ENCODE measurements at places on chromosomes 1 and 21. TPM values are rescaled to one million over a fixed set of nuclear protein-coding genes. Genes with fewer than 3 reads are reported as not detected.

- H3K27me3 ChIP-seq: peaks cover 39% of the 10 kb centered on the region
- H3K36me3 ChIP-seq: no peaks in the 10 kb centered on the region
- H3K4me1 ChIP-seq: peaks cover 14% of the 10 kb centered on the region
- H3K4me3 ChIP-seq: peak overlapping the region; percentile 60
Measured at GRCh38 chr1:61050541-61051442, 31.6 kb upstream of the NFIA start.

DNA sequence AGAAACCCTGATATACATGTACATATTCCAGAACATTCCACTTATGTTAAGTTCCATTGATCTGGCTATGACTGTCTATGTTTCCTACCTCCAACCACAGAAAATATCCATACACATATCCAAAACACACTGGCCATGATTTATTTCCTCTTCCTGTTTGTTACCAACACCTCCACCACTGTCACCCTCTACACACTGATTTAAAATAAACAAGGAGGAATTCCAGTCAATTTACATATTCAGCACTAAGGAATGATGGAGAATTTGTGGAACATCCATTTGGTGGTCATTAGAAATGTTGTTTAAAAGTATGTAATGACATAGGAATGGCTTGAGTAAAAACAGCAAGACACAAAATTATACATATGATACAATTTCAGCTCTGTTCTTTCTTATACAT lies 5.5 kb upstream of the STX6 start:
- no peak overlapping the region for H3K27ac ChIP-seq
- H3K36me3 ChIP-seq: no peaks in the 10 kb centered on the region
- H3K4me3 ChIP-seq: no peak overlapping the region
- DNase-seq: no peak
- peaks cover 16% of the 10 kb centered on the region for H3K27me3 ChIP-seq
- peaks cover 12% of the 10 kb centered on the region for H3K4me1 ChIP-seq

PLPP3 gene
- total RNA-seq: not detected

- H3K4me3 ChIP-seq: no peak overlapping the region
- H3K27ac ChIP-seq: no peak overlapping the region
- DNase-seq: no peak
- no peaks in the 10 kb centered on the region for H3K27me3 ChIP-seq
- peaks cover 19% of the 10 kb centered on the region for H3K4me1 ChIP-seq
Measured at GRCh38 chr1:149978547-149979023, 31.9 kb downstream of the OTUD7B start.

GRCh38 chr21:46527801-46528200 lies 69.1 kb downstream of the DIP2A start:
- H3K36me3 ChIP-seq: peaks cover 7% of the 10 kb centered on the region
- peaks cover 14% of the 10 kb centered on the region for H3K4me1 ChIP-seq
- no peaks in the 10 kb centered on the region for H3K27me3 ChIP-seq

DNA sequence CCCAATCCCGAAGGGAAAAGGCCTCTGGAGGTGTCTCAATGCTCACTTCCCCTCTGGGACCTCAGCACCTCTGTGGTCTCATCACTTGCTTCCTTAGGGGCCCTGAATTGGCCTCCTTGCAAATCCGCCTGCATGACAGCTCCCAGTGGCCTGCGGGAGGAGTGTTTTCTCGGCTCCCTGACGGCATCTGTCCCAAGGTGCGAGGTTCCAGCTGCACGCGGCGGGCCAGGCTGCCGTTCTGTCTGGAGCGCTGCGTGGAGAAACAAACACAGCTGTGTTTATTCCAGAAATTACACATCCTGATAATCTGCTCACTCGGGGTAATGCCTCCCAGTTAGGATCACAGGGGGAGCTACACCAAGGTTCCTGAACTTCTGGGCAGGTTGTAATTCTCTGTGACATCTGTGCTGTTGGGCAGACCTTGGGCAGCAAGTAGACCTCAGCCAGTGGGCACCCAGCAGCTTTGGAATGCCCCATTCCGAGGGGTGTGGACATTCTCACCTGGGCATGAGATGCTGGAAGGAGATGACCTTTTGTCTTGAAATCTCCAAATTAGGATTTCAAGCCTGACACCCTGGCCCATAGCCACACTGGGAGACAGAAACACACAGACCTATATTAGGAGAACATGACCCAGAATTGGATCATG lies 18.2 kb downstream of the EPHB2 start:
- no peak for DNase-seq
- H3K27me3 ChIP-seq: peaks cover 30% of the 10 kb centered on the region
- no peak overlapping the region for H3K27ac ChIP-seq
- no peaks in the 10 kb centered on the region for H3K4me1 ChIP-seq
- H3K36me3 ChIP-seq: no peaks in the 10 kb centered on the region

RBM15 gene
- total RNA-seq: 60.2 TPM

OR10T2 gene
- total RNA-seq: not detected

LCE1E gene
- total RNA-seq: not detected

ALG6 gene
- 21.3 TPM for total RNA-seq

SMIM1 gene
- total RNA-seq: not detected

GRCh38 chr1:219689774-219690173 lies 76.9 kb upstream of the ZC3H11B start:
- H3K4me1 ChIP-seq: no peaks in the 10 kb centered on the region
- no peak overlapping the region for H3K27ac ChIP-seq
- H3K4me3 ChIP-seq: no peak overlapping the region
- DNase-seq: no peak

AADACL3 gene
- not detected for total RNA-seq

DNA sequence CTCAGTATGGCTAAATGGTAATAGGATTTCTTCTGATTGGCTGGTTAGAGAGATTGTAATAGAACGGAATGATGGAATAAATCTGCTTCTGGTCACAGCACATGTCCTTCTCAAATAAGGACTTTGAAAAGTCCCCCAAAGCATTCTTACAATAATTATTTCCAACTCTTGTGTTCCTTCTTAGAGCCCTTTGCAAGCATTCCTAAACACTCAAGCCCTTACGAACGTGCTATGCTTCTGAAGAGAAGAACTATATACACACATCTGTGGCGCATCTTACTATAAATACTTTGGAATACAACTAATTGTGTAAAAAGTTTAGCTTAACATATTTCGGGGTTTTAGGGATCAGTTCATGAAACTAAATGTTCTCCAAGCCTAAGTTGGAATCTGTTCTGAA lies 25.6 kb downstream of the CLIC4 start:
- H3K27me3 ChIP-seq: no peaks in the 10 kb centered on the region
- H3K4me3 ChIP-seq: no peak overlapping the region
- no peak overlapping the region for H3K27ac ChIP-seq
- H3K36me3 ChIP-seq: no peaks in the 10 kb centered on the region
- no peak for DNase-seq

VANGL1 gene
- total RNA-seq: 7.3 TPM

- H3K4me3 ChIP-seq: no peak overlapping the region
- H3K4me1 ChIP-seq: peaks cover 11% of the 10 kb centered on the region
- no peak overlapping the region for H3K27ac ChIP-seq
- DNase-seq: no peak
Measured at GRCh38 chr1:230232371-230232771, 165.3 kb downstream of the GALNT2 start.

- DNase-seq: no peak
- H3K27me3 ChIP-seq: no peaks in the 10 kb centered on the region
- H3K36me3 ChIP-seq: peaks cover 46% of the 10 kb centered on the region
- no peak overlapping the region for H3K27ac ChIP-seq
- H3K4me3 ChIP-seq: no peak overlapping the region
- peaks cover 32% of the 10 kb centered on the region for H3K4me1 ChIP-seq
Measured at GRCh38 chr1:116532671-116533428, 38.0 kb downstream of the CD58 start.

GRCh38 chr1:154176337-154176736 lies 15.6 kb downstream of the TPM3 start:
- H3K4me1 ChIP-seq: peaks cover 64% of the 10 kb centered on the region
- H3K36me3 ChIP-seq: peaks cover 32% of the 10 kb centered on the region
- H3K27ac ChIP-seq: peak overlapping the region; percentile 70
- peak overlapping the region; percentile 37 for H3K4me3 ChIP-seq

DENND2C gene
- 1.2 TPM for total RNA-seq

C8B gene
- not detected for total RNA-seq

OR2L5 gene
- not detected for total RNA-seq

HSD3B2 gene
- total RNA-seq: not detected

MPZ gene
- 6.6 TPM for total RNA-seq

DNA sequence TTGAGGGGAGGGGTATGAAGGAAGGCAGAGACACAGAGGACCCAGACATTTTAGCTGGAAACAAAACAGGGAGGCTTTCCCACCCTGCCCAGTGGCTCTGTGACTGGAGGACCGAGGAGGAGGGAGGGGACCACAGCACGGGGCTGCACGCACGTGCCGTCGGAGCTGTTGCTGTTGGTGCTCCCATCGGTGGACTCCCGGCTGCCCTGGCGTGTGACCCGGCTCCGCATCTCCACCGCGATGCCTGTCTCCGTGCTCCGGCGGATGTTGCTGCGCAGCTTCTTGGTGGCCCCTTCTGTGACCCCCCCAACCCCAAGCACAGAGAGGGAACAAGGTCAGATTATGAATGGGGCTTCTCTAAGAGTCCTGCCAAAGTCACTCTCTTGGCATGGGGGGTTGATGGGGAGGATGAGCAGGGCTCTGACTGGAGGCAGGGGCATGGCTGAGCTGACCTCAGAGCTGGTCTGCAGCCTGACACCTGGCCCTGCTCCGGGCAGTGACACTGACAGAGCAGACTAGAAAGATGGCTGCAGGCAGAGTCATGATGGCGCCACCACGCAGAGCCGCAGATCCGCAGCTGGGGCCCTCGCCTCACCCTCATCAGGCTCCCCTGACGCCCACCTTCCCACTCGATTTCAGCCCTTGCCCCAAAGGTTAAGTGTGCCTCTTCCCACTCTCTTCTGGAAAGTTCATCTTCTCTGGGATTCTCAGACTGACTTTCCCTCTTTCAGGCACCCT lies 29.6 kb downstream of the RIMS3 start:
- H3K4me1 ChIP-seq: no peaks in the 10 kb centered on the region
- no peak for DNase-seq
- H3K27ac ChIP-seq: no peak overlapping the region
- H3K4me3 ChIP-seq: no peak overlapping the region
- H3K36me3 ChIP-seq: no peaks in the 10 kb centered on the region
- H3K27me3 ChIP-seq: peaks cover 6% of the 10 kb centered on the region

DNA sequence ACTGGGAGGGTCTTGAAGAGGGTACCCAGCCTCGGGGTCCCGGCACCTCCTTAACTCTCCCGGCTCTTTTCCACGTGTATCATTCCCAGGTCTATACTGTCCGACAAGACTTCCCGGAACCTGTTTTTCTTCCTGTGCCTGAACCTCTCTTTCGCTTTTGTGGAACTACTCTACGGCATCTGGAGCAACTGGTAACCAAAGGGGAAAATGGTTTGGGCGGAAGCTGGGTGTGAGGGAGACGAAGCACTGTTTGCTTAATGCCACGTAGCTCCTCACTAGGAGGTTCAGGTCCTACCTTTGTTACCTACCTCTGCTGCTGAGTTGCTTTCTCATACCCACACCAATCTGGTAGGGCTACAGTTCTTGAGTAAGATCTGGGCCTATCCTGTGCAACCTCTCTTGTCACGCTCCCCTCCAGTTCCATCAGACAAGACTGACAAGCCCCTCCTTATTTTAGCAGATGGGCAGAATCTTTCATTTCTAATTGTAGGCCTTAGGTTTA lies 642 bp downstream of the SLC30A7 start:
- H3K27me3 ChIP-seq: no peaks in the 10 kb centered on the region
- peaks cover 63% of the 10 kb centered on the region for H3K4me1 ChIP-seq
- peak; percentile 66 for DNase-seq
- peak overlapping the region; percentile 98 for H3K4me3 ChIP-seq
- peaks cover 19% of the 10 kb centered on the region for H3K36me3 ChIP-seq

PEX14 gene
- 23.7 TPM for total RNA-seq

Measured in natural killer cell treated with Interleukin-12 subunit alpha and Interleukin-12 subunit beta and Interleukin-15 and Interleukin-18, amount 100 ng/mL, for 72 hours (primary cell).